ENCODE measurements at places on chromosomes 2 and 18.

DNA sequence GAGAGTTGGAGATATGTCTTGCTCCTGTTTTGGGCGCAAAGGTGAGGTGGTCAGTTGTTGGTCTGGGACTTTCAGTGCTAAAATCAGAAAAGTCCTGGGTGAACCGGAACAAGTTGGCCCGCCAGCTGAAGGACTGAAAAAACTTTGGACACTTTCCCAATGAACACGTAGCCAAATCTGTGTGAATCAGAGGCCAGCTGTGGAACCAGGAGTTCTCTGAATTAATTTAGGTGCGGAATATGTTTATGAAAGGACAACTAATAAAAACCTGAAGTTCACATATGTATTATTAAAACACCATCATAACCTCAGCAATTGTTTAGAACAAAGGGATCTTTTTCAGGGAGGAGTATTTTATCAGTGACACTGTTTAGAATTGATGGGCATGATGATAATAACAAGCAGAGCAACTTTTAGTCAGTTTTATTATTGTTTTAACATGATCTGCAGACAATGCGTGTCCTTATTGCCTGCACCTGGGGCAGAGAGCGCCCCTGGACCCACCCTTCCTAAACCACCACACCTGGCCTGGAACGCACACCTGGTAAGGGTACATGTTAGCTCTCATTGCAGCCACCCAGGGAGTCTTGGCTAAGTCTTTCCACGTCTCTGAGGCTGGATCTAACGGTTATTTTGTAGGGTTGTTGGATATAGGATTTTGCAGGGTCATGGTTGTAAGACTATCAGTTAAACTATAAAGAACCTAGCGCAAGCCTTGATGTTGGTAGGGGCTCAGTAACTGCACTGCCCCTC lies 9.9 kb upstream of the ODC1 start:
- DNase-seq, result no peak

DNA sequence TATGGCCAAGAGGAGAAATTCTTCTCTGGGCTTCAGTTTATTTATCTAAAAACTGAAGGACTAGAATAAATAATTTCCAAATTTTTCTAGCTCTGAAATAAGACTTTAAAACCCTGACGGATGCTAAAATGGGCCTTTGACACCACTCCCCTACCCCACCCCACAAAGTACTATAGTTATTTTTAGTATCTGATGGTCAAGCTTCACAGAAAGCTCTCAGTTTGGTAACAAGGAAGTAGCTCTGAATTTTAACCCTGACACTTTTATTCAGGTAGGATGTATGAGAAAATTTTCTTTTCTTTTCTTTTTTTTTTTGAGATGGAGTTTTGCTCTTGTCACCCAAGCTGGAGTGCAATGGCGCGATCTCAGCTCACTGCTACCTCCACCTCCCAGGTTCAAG lies 2.4 kb downstream of the RBKS start:
- DNase-seq, result no peak

- peak; percentile 32 for DNase-seq
Observed at GRCh38 chr2:100260712-100261620, 61.3 kb downstream of the LONRF2 start.

GRCh38 chr2:69565431-69565839 lies 78.1 kb downstream of the AAK1 start:
- peak; percentile 89 for DNase-seq

- DNase-seq, result peak; percentile 39
Observed at GRCh38 chr2:240561325-240561971, 1.3 kb downstream of the DUSP28 start.

- no peak for DNase-seq
Observed at GRCh38 chr2:48287976-48288375, 242.0 kb upstream of the STON1 start.

GRCh38 chr2:187263675-187264560 lies 184.1 kb downstream of the CALCRL start:
- no peak for DNase-seq

- DNase-seq, result no peak
Observed at GRCh38 chr2:147098940-147099339, 745.9 kb upstream of the ACVR2A start.

GRCh38 chr2:158578703-158579330 lies 122.1 kb downstream of the PKP4 start:
- DNase-seq, result no peak

GRCh38 chr2:50591642-50592041 lies 440.3 kb downstream of the NRXN1 start:
- DNase-seq, result no peak

DNA sequence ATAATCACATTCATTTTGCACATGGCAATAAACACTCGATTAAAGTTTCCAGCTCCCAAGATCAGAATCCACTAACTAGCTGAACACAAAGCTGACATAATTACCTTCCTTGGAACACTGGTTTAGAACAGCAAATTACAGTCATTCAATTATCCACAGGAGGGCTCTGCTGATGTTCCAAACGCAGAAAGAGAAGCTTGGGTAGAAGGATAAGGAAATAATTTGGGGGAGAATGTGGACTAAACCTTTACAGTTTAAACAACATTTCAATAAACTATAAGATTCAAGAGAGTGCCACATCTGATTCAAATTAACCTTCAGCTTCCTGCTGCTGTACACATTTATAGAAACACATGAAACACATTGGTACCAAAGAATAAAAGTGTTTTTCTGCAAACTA lies 67.8 kb upstream of the ARL4C start:
- DNase-seq, result no peak

DNA sequence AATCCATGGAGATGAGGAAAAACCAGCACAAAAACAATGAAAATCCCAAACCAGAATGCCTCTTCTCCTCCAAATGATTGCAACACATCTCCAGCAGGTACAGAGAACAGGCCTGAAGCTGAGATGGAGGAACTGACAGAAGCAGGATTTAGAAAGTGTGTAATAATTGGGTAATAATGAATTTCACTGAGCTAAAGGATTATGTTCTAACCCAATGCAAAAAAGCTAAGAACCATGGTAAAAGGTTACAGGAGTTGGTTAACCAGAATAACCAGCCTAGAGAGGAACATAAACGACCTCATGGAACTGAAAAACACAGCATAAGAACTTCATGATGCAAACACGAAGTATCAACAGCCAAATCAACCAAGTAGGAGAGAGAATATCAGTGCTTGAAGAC lies 13.7 kb upstream of the SERPINB11 start:
- DNase-seq, result no peak

DNA sequence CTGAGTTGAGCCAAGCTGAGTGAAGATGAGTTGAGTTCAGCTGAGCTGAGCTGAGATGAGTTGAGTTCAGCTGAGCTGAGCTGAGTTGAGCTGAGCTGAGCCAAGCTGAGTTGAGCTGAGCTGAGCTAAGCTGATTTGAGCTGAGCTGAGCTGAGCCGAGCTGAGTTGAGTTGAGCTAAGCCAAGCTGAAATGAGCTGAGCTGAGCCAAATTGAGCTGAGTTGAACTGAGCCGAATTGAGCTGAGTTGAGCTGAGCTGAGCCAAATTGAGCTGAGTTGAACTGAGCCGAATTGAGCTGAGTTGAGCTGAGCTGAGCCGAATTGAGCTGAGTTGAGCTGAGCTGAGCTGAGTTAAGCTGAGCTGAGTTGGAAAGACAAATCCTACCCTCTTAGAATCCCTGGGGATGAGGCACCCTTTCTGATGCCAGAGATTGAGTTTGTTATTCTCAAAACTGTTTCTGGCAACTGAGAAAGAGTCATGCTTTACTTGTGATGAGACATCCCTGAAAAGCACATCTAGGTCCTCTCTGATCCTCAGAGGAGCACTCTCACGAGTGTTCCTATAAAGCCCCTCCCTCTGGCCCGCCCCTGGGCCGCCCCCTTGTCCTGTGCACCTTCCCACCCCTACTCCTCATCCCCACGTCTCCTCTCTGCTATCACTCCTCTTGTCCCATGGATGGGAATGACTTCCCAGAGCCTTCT lies 116.5 kb downstream of the MCFD2 start:
- no peak for DNase-seq

GRCh38 chr18:49853436-49853835 lies 40.1 kb upstream of the ACAA2 start:
- DNase-seq, result no peak
